ENCODE measurements at places on chromosomes 1 and 21.

DNA sequence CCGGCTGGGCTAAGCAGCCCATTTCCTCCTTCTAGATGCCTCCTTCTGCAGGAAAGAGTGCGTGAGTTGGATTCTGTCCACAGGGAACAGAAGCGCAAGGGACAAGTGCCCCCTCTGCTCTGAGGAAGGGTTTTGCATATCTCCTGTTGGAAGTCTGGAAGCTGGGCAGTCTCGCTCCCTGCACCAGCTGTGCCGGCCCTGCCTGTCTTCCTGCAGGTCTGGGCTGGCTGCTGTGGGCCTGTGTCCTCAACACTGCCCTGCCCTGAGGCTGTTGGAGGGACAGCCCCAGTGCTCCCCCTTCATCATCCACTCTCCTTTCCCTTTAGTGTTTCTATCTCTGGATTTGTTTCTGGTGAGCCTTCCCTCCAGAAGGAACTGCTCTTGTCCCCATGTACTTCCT, 21.8 kb downstream of the ADARB1 start:
- DNase-seq, result no peak

GRCh38 chr1:88175631-88176226, 508.3 kb upstream of the PKN2 start:
- no peak for DNase-seq

- DNase-seq, result no peak
These were observed 7.1 kb downstream of the PERM1 start for GRCh38 chr1:974687-975328.

GRCh38 chr21:16708101-16708835, 804.6 kb upstream of the CXADR start:
- no peak for DNase-seq

DNA sequence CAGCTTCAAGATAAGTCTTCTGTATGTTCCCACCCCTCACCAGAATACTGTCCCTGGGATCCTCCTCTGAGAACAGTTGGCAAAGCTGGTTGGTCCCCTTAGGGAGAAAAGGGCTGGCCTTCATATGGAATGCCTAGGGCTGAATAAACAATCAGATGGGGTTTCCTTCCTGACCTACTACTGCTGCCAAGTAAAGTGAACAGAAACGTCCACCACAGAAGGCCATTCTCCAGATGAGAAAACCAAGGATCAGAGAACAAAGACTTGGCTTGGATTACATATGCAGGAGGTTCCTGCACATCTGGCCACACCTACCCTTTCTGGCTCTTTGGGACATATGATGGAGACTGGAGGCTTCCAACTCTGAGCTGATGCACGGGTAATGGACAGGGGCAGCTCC, 194.5 kb downstream of the HIVEP3 start:
- no peak for DNase-seq

DNA sequence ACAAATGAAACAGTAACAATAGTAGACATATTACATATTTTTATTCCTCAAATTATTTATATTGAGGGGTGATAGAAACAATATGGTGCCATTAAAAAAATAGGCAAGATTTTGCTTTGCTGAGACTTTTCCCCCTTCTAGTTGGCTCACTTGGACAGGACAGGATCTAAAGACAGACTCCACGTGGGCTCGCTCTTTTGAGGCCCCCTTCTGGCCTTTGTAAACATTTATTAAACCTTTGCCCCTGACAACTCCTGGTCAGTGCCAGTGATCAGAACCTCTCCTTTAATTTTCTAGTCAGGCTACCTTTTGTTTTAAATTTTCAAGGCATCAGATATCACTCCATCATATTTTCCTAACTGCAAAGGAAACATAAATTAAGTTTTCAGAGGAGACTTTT, 49.7 kb upstream of the IFI44L start:
- DNase-seq, result no peak

DNA sequence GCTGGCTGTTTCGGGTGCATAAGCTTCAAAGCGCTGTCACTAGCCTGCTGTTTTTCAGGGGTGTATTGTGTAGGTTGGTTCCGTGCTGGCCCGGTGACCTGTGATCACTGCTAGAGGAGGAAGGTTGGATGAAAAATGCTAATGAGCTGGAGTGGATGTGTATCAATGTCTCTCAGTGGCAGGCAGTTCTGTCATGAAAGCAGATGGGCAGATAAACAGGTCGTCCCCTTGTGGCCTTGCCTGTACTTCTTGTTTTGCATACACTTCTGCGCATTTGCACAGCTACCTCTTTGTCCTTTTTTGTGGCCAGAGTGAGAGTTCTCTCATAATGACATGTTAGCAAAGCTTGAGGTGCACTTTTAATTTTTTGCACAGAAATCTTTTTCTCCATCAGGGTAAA, 2.9 kb downstream of the SELENON start:
- DNase-seq, result no peak

- no peak for DNase-seq
These were observed 24.0 kb downstream of the PLA2G5 start for GRCh38 chr1:20093940-20094391.

GRCh38 chr21:26130249-26130881, 40.2 kb downstream of the APP start:
- no peak for DNase-seq

DNA sequence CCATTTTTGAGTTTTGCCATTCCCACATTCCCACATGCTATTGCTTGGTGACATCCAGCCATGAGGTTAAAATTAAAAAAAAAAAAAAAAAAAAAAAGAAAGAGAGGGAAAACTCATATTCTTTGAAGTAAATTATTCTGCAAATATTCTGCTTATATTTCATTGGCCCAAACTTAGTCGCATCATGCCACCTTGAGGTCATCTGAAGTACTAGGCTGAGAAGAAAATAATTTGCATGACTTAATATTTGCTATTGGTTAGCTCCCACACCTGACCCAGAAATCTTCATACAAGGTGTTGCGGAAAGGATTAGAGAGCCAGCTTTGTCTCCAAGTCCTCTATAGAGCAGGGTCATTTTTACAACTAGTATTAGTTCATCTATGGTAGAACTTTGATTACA, 2206.0 kb downstream of the MRPL39 start:
- no peak for DNase-seq

DNA sequence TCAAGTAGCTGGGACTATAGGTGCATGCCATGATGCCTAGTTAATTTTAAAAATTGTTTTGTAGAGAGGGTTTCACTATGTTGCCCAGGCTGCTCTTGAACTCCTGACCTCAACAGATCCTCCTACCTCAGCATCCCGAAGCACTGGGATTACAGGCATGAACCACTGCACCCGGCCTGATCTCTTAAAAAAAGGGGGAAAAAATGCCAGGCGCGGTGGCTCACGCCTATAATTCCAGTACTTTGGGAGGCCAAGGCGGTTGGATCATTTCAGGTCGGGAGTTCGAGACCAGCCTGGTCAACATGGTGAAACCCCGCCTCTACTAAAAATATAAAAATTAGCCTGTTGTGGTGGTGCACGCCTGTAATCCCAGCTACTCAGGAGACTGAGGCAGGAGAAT, 13.2 kb downstream of the AVPR1B start:
- DNase-seq, result no peak

DNA sequence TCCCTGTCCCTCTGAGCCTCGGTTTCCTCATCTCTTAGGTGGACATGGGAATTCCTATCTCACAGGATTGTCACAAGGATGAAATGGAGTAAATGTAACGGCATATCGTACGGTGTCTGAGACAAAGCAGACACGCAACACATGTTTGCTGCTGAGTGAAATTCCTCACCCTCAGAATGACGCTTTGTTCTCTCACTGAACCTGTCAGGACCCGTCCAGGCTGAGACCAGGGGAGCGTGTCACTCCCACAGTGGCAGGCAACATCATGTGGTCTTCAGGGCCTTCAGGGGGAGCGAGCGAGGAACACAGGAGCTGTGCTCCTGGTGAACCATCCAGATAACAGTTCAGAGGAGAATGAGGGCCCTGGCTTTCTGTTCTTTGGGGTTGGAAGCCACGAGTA, 74.2 kb downstream of the TOMM20 start:
- no peak for DNase-seq

Measured in stimulated activated CD8-positive, alpha-beta memory T cell treated with anti-CD3 and anti-CD28 coated beads, Interleukin-4, amount 100 ng/mL, for 4 hours (primary cell).